ENCODE measurements at places on chromosomes 2 and 18.
A peak's percentile ranks its signal among the peaks of the same experiment; 100 is the strongest.

DNA sequence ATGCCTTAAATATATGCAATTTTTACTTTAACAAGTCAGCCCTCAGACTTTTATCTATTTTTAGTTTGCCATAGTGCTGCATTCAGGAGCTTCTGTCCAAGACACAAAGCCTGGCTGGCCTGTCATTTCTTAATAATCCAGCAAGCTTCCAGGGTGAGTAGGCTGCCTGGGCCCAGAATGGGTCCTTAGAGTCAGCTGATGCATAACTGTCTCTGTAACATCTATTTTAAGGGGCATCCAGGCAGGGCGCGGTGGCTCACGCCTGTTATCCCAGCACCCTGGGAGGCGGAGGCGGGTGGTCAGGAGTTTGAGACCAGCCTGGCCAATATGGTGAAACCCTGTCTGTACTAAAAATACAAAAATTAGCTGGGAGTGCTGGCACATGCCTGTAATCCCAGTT, 11.8 kb upstream of the GNLY start:
- no peak for DNase-seq

DNA sequence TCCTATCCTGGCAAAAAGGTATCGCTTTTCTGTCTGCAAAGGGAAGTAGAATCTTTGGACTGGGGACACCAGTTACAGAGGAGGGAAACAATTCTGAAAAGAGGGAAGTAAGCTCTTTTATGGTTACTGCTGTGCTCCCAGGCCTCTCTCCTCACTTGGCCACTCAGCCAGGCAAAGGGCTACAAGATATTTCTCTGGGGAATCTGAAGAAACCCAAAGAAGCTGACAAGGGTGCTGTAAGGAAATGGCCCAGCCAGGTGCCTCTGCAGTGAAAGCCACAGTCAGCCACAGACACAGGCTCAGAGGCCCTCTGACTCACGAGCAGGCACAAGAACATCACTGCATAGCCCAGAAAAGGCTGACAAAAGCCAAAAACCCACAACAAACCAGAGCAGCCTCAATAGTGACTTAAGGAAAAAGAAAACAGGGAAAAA, 5.8 kb downstream of the HDLBP start:
- peak; percentile 21 for DNase-seq

DNA sequence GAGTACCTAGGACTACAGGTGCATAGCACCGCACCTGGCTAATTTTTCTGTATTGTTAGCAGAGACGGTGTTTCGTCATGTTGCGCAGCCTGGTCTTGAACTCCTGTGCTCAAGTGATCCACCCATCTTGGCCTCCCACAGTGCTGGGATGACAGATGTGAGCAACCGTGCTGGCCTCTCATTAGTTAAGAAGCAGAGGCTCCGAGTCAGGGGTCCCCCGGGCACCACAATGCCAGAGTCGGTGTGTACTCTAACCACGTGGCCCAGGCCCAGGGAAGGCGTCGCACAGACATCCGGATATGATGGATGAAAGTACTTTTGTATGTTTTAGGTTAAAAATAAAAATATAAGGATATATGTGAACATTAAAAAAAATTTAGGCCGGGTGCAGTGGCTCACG, 28.3 kb upstream of the HPCAL1 start:
- no peak for DNase-seq

DNA sequence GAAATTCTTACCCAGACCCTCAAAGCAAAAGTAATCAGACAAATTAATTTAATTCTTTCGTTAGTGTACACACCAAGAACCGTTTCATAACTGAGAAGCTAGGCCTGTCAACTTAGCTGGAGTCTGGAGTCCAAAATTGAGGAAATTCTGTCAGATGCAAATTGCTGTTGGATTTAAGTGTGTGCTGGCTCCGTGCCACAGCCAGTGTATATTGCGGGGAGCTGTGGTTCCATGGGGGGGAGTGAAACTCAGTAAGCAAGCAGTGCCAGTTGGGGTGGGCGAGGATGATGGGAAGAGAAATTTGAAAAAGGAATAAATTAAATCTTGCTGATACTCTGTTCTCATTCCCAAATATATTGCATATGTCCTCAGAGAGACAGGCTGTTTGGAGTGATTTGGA, 4.0 kb downstream of the ARPC2 start:
- no peak for DNase-seq

GRCh38 chr2:84946204-84947009, 24.6 kb upstream of the KCMF1 start:
- peak; percentile 46 for DNase-seq

DNA sequence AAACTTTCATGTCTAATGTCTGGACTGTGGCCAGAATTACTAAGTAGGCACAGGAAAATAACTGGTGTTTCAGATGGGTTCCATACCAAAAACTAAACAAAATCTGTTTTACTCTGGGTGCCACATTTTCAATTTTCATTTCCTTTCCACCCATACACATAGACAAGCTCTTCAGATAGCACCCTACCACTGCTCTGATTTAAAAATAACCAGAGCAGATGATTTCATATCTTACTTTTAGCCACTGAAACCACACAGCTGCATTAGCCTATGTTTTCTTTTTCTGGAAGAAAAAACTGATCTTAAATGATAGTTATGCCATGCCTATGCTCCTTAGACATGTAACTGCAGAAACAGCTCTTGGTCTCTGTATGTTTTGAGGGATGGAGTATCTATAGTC, 647.6 kb downstream of the CPS1 start:
- DNase-seq: no peak

- no peak for DNase-seq
Observed at GRCh38 chr2:26011990-26012856, 21.7 kb upstream of the RAB10 start.

DNA sequence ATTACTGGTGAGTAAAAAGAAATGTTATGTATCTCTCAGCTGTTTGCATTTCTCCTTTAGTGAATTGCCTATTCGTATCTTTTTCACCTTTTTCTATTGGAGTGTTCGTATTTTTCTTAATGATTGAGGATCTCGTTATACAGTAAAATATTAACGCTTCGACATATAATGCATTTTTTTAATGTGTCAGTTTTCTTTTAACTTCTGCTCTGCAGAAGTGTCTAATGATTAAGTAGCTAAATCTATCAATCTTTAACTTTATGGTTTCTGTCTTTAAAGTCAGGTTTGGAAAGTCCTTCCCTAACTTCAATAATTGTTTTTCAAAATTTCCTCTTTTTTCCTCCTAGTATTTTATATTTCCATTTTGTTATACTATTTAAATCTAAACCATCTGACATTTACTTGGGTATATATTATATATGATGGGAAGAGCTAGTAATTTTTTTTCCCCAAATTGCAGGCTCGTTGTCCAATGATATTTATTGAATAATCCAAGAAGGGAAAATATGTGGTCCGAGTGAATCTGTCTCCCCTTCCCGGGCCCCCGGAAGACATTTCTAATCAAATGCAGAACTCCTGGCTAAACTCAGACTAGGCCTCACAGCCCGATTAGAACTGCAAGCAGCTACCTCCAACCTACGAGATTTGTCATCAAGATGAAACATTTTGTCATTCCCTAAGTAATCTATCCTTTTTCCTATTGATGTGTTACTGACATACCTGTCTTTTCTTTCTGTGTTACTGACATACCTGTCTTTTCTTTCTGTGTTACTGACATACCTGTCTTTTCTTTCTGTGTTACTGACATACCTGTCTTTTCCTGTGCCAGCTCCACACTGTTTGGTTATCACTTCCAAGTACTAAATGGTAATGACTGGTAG, 17.2 kb downstream of the PCBP1 start:
- DNase-seq: no peak

DNA sequence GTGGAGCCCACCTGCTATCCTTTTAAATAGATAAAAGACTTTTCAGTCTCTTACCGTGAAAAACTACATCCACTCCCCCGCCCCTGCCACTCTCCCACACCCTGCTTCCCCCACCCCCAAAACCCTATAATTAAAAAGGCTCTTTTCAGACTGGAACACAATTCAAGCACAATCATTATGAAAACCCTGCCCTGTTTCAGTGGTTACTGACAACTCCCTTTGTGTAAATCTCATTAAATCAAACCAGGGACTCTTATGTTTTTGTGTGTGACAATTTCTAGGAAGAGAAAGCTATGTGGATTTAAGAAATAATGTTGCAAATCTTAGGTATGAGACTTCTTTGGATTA, 21.0 kb upstream of the ZNF532 start:
- DNase-seq: no peak

DNA sequence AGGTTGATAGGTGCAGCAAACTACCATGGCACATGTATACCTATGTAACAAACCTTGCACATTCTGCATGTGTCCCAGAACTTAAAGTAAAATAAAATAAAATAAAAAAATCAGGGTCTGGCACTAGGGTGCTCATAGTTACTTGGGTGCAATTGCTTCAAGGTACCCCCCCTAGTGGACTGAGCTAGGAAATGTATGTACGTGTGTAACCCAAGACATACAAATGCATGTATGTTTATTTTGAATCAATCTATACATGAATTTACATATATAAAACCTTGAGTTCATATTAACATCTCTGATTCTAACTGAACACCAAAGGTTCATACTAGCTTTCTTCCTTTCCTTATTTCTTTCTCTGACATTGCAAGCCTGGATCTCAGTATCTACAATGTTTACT, 51.5 kb downstream of the USP37 start:
- DNase-seq: no peak

DNA sequence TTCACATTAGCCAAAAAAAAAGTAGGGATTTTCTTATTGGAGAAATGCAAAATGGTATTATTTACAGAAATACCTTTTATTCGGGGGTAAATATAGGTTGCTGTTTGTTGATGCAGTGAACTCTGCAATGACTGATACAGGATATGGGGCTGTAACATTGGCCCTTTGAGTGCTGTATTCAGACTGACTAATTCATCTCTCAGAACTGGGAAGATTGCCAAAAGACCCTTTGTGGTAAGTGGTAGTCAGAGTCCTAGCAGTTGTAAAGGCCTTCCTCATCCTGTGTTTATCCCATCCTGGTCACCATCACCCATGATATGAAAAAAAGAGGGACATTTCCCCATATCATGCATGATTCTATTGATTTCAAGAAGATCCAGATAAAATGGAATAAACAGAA, 14.0 kb upstream of the DCC start:
- DNase-seq: no peak

DNA sequence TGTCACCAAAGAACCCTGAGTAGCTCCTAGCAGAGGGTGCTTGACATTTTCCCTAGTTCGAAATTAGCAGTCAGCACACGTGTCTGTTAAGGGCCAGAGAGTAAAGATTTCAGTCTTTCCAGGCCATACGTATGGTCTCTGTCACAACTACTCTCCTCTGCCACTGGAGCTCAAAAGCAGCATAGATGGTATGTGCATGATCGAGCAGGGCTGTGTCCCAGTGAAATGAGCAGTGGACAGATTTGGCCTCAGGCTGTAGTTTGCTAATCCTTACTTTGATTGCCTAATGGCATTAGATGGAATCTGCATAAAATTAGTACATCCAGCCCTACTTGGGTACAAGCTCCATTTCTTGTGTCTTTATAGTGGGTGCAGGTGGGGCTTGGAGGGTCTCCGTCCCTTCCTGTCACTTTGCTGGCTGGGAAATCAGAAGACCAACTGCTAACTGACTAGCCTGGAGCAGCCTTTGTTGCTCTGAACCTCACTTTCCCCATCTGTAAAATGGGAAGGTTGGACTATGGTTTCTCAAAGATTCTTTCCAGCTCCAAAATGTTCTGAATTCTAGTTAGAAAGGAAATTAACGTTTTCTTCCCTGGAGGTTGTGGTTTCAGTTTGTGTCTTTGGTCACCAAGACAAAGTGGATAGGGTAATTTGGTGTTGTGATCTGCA, 108.5 kb downstream of the GLI2 start:
- no peak for DNase-seq

DNA sequence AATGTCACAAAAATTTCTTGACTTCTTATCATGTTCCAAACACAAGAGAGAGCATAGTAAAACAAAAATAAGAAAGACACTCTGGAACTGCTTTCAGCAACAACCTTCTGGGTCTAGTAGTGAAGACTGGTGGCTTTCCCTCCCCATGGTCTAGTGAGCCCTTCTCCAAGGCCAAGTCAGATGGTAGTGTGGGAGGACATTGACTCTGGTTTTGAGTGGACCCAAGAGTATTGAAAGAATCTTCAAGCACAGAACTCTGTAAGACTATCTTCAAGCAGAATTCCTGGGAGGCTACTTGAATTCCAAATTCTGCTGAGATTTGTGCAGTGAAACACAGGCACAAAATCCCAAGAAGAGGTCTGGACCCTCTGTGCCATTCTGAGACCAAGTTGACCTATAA, 21.1 kb downstream of the ANTXR1 start:
- no peak for DNase-seq

DNA sequence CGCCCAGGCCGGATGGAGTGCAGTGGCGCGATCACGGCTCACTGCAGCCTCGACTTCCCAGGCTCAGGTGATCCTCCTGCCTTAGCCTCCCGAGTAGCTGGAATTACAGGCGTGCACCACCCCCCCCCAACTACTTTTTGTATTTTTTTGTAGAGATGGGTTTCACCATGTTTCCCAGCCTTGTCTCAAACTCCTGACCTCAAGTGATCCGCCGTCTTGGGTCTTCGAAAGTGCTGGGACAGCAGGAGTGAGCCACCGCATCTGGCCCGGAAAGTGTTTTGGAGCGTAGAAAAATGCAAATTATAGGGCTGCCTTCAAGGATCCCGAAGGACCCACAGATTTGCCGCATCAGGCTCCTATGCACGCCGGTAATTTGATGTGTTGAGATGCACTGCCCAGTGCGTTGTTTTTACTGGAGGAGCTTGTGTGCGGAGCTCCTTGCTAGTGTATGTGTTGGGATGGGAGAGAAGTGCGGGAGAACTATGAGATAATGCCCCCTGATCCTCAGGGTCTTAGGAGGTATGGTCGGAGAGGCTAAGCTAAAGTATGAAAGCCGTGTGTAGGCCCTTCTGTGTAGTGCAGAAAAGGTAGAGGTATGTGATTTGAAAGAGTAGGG, 1.2 kb upstream of the CLASP1 start:
- no peak for DNase-seq

GRCh38 chr2:123732563-123732962, 292.5 kb upstream of the CNTNAP5 start:
- no peak for DNase-seq

DNA sequence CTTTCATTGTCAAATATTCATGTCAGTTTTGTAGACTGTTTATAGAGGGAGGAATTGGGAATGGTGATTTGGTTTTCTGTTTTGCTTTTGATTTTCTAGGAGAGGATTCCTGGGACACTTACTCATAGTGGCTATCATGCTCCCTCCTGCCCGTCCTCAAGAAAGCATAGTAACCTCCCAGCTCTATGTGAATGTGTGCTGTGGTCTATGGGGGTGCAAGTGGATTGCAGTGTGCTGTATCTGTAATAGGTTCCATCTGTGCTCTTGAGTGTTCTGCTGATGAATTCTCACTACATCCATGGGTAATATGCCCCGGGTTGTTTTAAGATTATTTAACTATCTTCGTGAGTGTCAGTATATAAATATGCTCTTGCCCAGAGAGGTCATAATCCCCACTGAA, 811.3 kb downstream of the CNTNAP5 start:
- DNase-seq: no peak
